ENCODE measurements at places on chromosomes 11 and 22. TPM values are rescaled to one million over a fixed set of nuclear protein-coding genes. Genes with fewer than 3 reads are reported as not detected.

Gene CCDC15
- 0.65 TPM for total RNA-seq

Gene INSC
- total RNA-seq: not detected

Gene IL17REL
- not detected for total RNA-seq

Gene PGA5
- not detected for total RNA-seq

Gene C22orf15
- total RNA-seq: 3.0 TPM

Gene SYT12
- 0.55 TPM for total RNA-seq

Gene IFITM1
- 49.6 TPM for total RNA-seq

Gene KIF18A
- total RNA-seq: 2.6 TPM

Gene DEPDC7
- 7.4 TPM for total RNA-seq

Gene PHETA2
- total RNA-seq: 15.8 TPM

Gene MIOX
- total RNA-seq: not detected

Gene EXPH5
- total RNA-seq: 0.09 TPM

Gene C11orf87
- total RNA-seq: not detected

Gene MS4A5
- not detected for total RNA-seq

Gene DNAJB7
- total RNA-seq: not detected

Gene PARVG
- not detected for total RNA-seq

Gene ELFN2
- total RNA-seq: 0.37 TPM

Gene CARNS1
- 0.09 TPM for total RNA-seq

Gene TRIM68
- total RNA-seq: 6.0 TPM

Gene TTC36
- 0.46 TPM for total RNA-seq

Gene KRTAP5-1
- total RNA-seq: not detected

Gene TSPO
- total RNA-seq: 239 TPM

Gene TEX54
- total RNA-seq: not detected

Gene IL18BP
- 1.7 TPM for total RNA-seq

Gene TRIM51G
- not detected for total RNA-seq

Gene SYT8
- total RNA-seq: not detected

Gene KRTAP5-8
- total RNA-seq: not detected

Gene KRTAP5-10
- not detected for total RNA-seq

Gene TRIM48
- not detected for total RNA-seq

Gene CRYBB3
- total RNA-seq: not detected

Gene AGBL2
- 0.83 TPM for total RNA-seq

Gene CHRNA10
- 0.83 TPM for total RNA-seq

Gene EIF3D
- 406 TPM for total RNA-seq

Gene NXPE1
- total RNA-seq: 0.09 TPM

Gene KCNJ4
- total RNA-seq: not detected

Gene PACSIN3
- total RNA-seq: 18.2 TPM

Gene SNX32
- 1.3 TPM for total RNA-seq

Gene MRGPRX4
- total RNA-seq: not detected

Gene TUBA8
- 0.43 TPM for total RNA-seq

Gene MAML2
- total RNA-seq: 8.9 TPM

Gene PTPRCAP
- total RNA-seq: not detected

Gene C11orf52
- total RNA-seq: not detected

Gene KCNJ11
- not detected for total RNA-seq

Gene C1QTNF4
- not detected for total RNA-seq

Gene PGA4
- total RNA-seq: not detected

Gene PYGM
- total RNA-seq: 3.1 TPM

Gene PLEKHA7
- 0.18 TPM for total RNA-seq

Gene MIAT
- 0.92 TPM for total RNA-seq

Gene DGCR6
- 0.71 TPM for total RNA-seq
